Karpas-422 (cell line): ENCODE measurements at places on chromosomes 7 and 10. TPM values are rescaled to one million over a fixed set of nuclear protein-coding genes. Genes with fewer than 3 reads are reported as not detected.

DNA sequence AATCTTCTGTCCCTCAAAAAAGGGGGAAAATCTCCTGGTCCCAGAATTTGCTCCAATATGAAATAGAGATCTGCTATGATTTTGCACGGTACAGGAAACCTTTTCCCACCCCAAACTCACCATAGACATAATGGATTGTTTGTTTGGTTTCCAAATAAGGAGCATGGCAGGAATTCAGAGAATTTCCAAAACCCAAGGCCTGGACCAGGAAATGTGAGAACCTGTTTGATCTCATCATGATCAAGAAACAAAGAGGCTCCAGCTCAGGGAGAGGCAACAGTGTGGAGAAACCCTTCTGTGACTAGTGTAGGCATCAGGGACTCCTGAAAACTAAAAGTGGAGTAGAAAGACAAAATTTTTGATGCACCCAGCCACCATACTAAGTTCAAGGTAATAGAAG, 1548.1 kb upstream of the LRRTM3 start:
- no peak overlapping the region for H3K27ac ChIP-seq
- peaks cover 20% of the 10 kb centered on the region for H3K4me1 ChIP-seq
- no peak overlapping the region for H3K4me3 ChIP-seq
- DNase-seq: no peak

GRCh38 chr7:13988065-13988464, 1.4 kb downstream of the ETV1 start:
- no peak for DNase-seq
- H3K4me3 ChIP-seq: no peak overlapping the region
- H3K27me3 ChIP-seq: no peaks in the 10 kb centered on the region
- no peaks in the 10 kb centered on the region for H3K36me3 ChIP-seq
- H3K4me1 ChIP-seq: 0 out of 2 replicates have a peak, but pooled peaks cover 2% of the 10 kb centered on the region

DNA sequence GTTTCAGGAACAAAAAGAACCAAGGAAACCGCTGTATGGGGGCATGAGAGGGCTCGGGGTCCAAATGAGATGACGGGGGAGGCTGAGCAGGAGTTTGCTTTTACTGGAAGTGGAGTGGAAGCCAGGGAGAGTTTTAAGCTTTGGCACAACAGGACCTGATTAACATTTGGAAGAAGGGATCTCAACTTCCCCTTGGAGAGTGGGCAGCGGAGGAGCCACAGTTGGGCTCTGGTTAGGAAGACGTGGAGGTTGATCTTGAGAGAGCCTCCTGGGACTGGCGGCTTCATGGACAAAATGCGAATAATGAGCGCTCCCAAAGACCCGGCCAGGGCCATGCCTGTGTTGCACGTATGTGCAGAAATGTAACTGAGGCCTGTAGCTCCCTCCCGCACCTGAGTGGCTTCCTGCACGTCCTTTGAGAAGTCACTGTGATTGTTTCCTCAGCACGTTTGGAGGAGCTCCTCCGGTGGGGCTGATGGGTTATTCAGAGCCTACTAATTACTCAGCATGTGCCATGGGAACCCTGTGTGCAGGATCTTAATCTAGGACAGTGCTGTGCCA, 595.3 kb upstream of the MGMT start:
- H3K4me1 ChIP-seq: no peaks in the 10 kb centered on the region
- H3K27me3 ChIP-seq: no peaks in the 10 kb centered on the region
- H3K27ac ChIP-seq: no peak overlapping the region

- H3K27me3 ChIP-seq: no peaks in the 10 kb centered on the region
- H3K4me1 ChIP-seq: no peaks in the 10 kb centered on the region
- H3K4me3 ChIP-seq: no peak overlapping the region
- H3K36me3 ChIP-seq: no peaks in the 10 kb centered on the region
- no peak for DNase-seq
Measured at GRCh38 chr7:85424298-85424697, 237.4 kb upstream of the SEMA3D start.

GRCh38 chr10:17101257-17101909, 28.2 kb downstream of the CUBN start:
- DNase-seq: no peak
- no peak overlapping the region for H3K4me3 ChIP-seq
- no peaks in the 10 kb centered on the region for H3K36me3 ChIP-seq
- no peaks in the 10 kb centered on the region for H3K27me3 ChIP-seq
- no peak overlapping the region for H3K27ac ChIP-seq
- no peaks in the 10 kb centered on the region for H3K4me1 ChIP-seq

Gene WNT2
- total RNA-seq: not detected in 2 replicates
